Ureter (tissue), 1 donor: ENCODE measurements at places on chromosomes 5 and 9. TPM values are rescaled to one million over a fixed set of nuclear protein-coding genes. Genes with fewer than 3 reads are reported as not detected.

The C5orf58 gene
- not detected for total RNA-seq

The ZNG1E gene
- 96.3 TPM for total RNA-seq

The FPGS gene
- 115 TPM for total RNA-seq

The MAP1B gene
- 128 TPM for total RNA-seq

The PAEP gene
- total RNA-seq = not detected

The BAAT gene
- not detected for total RNA-seq

The LCP2 gene
- total RNA-seq = 21.7 TPM

The ADAMTSL2 gene
- 8.8 TPM for total RNA-seq

The UIMC1 gene
- total RNA-seq = 52.5 TPM

The PLCXD3 gene
- total RNA-seq = 4.5 TPM

The MSMP gene
- not detected for total RNA-seq

The ANGPTL2 gene
- 22.2 TPM for total RNA-seq

The KCTD16 gene
- 0.18 TPM for total RNA-seq

The SLC25A2 gene
- total RNA-seq = 1.3 TPM

The SPAAR gene
- 1.9 TPM for total RNA-seq

The SLC34A3 gene
- total RNA-seq = not detected

The PTGS1 gene
- 12.5 TPM for total RNA-seq

The GFPT2 gene
- 20.0 TPM for total RNA-seq

The SURF6 gene
- total RNA-seq = 19.6 TPM
